ENCODE measurements at places on chromosomes 7 and 10.

DNA sequence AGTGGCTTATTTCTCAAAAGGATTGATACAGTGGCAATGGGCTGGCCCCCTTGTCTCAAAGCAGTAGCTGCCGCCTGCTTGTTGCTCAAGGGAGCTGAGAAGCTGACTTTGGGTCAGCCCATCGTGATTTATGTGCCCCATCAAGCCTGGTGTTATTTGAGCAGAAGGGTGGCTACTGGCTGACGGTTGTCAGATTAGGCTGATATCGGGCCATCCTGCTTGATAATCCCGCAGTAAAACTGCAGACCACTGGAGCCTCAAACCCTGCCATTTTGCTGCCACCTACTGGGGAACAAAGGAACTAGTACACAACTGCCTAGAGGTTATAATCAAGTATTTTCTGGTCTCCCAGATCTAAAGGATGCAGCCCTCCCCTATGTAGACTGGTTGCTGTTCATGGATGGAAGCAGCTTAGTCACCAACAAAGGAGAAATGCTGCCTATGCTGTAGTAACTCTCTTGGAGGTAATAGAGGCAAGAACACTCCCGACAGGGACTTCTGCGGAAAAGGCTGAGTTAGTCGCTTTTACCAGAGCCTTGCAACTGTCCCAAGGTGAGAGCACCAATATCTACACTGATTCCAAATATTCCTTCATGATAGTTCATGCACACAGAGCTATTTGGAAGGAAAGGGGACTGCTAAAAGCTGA is 65.9 kb upstream of the ZNF92 start:
- DNase-seq: peak; percentile 46

GRCh38 chr7:156163747-156164146 is 351.5 kb upstream of the SHH start:
- no peak for DNase-seq

GRCh38 chr10:121608469-121609190 is 10.4 kb upstream of the FGFR2 start:
- no peak for DNase-seq

GRCh38 chr7:1591876-1592275 is 22.0 kb upstream of the PSMG3 start:
- no peak for DNase-seq

- no peak for DNase-seq
Measured at GRCh38 chr10:47019155-47020145, 108.2 kb downstream of the PTPN20 start.

DNA sequence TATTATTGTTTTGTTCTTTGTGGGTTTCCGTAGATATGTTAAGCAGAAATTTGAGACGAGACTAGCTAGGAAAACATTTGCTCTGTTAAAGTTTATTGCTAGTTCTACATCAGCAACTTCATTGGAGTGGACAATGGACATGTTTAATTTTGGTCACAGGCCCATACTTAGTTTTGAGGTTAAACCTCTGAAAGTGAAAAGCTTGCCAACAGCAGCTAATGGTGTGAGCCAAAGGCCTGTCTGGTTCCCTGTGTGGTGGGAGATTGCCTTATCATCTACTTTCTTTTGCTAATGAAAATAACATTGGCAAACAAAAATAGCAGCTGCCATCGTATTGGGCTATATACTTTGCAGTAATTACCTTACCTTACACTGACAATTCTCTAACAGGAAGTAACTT is 388.4 kb upstream of the FZD8 start:
- DNase-seq: no peak

- DNase-seq: no peak
Measured at GRCh38 chr10:13527864-13528122, 1.0 kb downstream of the BEND7 start.

GRCh38 chr10:122624546-122624945 is 64.0 kb downstream of the DMBT1 start:
- no peak for DNase-seq

Data from hippocampal formation (tissue), 2 donors.